ENCODE measurements at places on chromosomes 1 and 21.

DNA sequence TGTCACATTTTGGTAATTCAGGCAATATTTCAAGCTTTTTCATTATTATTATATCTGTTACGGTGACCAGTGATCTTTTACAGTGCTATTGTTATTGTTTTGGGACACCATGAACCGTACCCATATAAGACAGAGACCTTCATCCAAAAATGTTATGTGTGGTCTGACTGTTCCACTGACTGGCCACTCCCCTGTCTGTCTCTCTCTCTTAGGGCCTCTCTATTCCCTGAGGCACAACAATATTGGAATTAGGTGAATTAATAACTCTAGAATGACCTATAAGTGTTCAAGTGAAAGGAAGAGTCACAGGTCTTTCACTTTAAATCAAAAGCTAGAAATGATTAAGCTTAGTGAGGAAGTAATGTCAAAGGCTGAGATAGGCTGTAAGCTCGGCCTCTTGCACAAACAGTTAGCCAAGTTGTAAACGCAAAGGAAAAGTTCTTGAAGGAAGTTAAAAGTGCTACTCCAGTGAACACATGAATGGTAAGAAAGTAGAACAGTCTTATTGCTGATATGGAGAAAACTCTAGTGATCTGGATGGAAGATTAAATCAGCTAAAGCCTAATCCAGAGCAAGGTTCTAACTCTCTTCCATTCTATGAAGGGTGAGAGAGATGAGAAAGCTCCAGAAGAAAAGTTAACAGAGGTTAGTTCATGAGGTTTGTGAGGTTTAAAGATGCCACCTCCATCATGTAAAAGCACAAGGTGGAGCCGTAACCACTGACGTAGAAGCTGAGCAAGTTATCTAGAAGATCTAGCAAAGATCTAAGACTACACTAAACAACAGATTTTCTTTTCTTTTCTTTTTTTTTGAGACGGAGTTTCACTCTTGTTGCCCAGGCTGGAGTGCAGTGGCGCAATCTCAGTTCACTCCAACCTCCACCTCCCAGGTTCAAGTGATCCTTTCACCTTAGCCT, 19.7 kb upstream of the DIPK1A start:
- DNase-seq: peak; percentile 44

DNA sequence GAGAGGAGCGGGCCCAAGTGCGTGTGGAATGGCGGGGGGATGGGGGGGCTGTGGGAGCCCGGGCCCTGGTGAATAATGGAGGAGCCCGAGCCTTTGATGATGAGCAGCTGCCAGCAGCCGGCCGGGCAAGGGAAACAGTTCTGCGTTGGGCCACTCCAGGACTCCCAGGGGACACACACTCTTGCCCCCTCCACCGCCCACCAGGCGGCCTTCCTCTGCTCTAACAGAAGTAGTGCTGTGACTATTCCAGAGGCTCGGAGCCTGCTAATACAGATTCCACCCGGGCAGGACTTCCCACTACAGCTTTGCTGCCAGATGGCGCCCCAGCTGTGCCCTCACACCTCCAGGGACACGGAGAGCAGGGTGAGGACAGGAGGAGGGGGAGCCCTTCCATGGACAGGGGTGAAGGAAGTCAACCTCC, 48.2 kb upstream of the LRP8 start:
- no peak for DNase-seq

DNA sequence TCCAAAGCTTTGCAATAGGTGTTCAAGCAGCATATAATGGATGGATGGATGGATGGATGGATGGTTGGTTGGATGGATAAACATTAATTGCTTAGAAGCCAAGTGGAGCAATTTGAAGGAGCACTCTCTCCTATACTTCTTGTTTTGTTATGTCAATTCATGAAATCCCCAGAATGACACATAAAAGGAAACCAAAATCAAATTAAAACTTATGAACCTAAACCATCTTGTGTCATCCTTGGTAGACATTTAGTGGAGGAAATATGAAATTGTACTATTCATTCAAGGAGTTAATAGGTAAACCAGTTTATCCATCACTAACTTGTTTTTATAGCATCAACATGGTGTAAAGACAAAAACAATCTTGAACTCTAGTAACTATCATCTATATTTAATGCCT, 122.5 kb downstream of the NR5A2 start:
- DNase-seq: no peak

GRCh38 chr1:68565923-68566322, 69.0 kb upstream of the DEPDC1 start:
- DNase-seq: no peak

DNA sequence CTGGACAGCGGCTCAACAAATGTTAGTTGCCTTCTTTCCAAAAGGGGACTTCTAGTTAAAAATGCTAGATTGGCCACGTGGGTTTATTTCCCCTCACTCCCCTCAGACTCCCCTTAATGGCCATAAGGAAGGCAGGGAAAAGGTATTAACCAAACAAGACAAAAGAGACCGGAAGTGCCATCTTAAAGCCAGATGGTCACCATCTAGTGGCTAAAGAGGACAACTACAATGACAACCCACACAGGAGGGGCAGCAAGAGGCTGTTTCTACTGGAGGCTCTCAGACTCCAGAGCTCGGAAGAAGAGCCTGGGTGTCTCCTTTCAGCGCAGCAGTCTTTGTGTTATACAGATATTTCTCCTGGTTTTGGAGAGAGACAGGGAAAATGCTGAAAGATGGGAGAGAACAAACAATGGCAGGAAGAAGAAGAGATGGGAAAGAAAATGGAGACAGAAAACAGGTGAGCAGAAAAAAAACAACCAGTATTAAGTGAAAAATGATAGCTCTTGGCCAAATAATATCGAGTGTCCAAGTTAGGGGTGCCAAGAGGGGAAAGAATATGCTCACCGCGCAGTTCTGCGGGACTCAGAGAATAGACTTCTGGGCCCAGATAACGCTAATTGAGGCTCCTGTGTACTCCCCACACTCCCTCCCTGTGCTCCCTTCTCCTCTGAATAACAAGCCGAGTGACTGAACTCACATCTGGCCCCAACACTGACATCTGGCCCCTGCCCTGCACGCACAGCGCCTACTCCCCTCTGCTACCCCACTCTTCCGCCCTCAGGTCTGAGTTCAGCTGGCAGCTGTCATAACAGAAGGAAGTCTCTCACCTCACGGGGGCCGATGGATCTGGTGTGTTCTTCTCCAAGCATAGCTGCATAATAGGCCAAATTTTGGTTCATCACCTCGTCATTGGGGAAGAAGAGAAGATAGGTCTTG, 9.6 kb downstream of the P3H1 start:
- no peak for DNase-seq

- no peak for DNase-seq
Measured at GRCh38 chr1:151058692-151059091, 730 bp downstream of the CDC42SE1 start.

GRCh38 chr1:241551759-241552638, 19.8 kb downstream of the KMO start:
- DNase-seq: peak; percentile 23

GRCh38 chr1:76162254-76162653, 87.7 kb downstream of the ST6GALNAC3 start:
- DNase-seq: no peak

- no peak for DNase-seq
Measured at GRCh38 chr1:184472136-184472535, 85.3 kb downstream of the C1orf21 start.

DNA sequence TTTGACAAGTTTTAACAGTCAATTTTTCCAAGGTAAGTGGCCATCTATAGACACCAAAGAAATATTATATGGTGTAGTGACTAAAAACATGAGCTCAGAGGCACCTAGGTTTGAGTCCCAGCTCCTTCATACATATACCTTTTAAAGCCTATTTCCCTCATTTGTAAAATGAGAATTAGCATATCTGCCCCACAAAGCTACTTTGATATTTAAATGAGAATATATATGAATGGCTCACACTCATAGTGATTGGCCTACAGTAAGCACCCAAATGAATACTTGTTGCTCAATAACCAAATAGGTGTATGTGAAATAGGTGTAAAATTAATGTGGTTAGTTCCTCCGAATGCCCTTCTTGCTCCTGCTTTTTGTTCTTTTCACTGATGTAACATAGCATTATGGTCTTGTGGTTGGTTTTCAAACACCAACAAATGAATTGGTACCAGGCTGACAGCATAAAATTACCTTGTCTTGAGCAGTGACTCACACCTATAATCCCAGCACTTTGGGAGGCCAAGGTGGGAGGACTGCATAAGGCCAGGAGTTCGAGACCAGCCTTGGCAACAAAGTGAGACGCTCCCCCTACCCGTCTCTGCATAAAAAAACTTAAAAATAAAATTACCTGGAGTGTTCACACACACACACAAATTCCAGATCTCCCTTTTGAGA, 25.3 kb downstream of the CNIH4 start:
- no peak for DNase-seq

DNA sequence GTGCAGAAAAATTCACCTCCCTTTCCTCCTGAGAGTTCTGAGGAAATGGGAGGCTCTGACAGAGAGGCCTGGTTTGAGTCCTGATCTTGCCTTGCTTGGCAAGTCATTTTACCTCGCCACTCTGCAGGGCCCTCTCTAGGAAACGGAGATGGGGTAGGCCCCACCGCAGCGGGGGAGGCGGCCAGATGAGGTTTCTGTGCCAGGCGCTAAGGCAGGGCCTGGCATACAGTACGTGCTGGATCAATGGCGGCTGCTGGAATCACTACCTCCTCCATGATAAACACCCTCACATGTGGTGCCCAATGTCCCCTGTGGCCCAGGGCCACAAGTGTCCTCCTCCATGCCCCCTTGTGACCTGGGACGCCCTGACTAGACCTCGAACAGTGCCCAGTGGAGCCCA, 499 bp upstream of the PLEKHG5 start:
- no peak for DNase-seq

GRCh38 chr1:152035539-152036266, 1.1 kb downstream of the S100A11 start:
- DNase-seq: peak; percentile 43

DNA sequence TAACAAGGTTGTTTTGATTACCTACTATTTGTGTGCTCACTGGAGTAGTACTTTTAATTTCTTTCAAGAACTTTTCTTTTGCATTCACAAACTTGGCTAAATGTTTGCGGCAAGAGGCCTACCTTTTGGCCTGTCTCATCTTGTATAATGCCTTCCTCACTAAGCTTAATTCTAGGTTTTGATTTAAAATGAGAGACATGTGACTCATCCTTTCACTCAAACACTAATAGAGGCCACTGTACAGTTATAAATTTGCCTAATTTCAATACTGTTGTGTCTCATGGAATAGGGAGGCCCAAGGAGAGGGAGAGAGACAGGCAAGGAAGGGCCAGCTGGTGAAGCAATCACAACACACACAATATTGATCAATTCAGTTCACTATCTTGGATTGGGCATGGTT, 66.1 kb downstream of the ZNF644 start:
- DNase-seq: no peak

- no peak for DNase-seq
Measured at GRCh38 chr1:204176049-204176448, 9.9 kb upstream of the REN start.

GRCh38 chr1:27566462-27567145, 37.3 kb downstream of the AHDC1 start:
- no peak for DNase-seq

DNA sequence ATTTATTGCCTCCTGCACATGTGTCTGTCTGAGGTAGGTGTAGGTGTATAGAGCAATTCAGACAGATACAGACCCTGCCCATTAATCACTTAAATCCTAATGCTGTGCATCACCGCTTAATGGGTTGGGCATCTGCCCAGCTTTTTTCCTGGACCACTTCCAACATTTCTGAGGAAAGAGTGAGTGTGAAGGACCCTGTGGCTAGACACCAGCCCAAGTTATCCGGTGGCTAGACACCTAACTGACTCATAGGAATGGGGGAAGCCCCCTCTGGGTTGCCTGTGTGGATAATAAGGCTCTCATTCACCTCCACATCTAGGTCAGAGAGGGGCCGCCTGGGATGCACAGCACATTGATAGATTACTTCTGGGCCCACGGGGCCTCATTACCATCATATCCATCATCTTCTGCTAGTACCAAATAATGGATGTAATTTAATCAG, 121.1 kb upstream of the RAVER2 start:
- DNase-seq: no peak

DNA sequence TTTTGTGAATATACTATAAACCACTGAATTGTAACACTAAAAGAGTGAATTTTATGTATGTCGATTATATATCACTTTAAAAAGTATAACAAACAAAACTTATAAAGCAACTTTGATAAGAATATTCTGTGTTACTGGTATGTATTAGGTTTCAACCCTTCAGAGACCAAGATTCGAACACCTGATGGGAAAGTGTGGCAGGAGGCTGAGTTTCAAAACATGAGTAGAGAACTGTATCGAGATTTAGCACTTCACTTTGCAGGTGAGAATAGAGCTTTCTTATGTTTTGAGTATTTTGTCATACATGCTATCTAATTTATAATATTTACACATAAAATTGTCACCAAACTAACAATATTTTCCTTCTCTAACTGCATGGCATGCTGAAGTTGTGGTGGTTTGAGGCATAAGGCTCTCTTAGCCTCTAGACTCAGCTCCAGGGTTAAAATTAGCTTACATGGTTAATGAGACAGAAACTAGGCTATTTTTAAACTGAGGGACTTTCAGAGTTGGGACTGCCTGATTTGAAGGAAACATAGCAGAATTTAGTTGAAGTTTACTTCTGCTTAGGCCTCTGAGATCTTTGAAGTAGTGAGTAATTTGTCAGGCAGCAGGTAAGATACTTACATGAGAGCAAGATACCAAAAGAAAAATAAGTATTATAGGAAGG, 48.6 kb downstream of the CEP350 start:
- no peak for DNase-seq

- DNase-seq: no peak
Measured at GRCh38 chr1:206782448-206782847, 10.2 kb upstream of the IL10 start.

GRCh38 chr1:179369751-179370341, 4.1 kb downstream of the AXDND1 start:
- DNase-seq: peak; percentile 18

GRCh38 chr1:159867664-159868026, 5.2 kb upstream of the VSIG8 start:
- DNase-seq: no peak

- DNase-seq: no peak
Measured at GRCh38 chr1:29312469-29313461, 76.4 kb downstream of the PTPRU start.

GRCh38 chr1:4124631-4125145, 224.6 kb upstream of the C1orf174 start:
- DNase-seq: no peak

- no peak for DNase-seq
Measured at GRCh38 chr1:43945674-43946235, 995 bp upstream of the IPO13 start.

- DNase-seq: no peak
Measured at GRCh38 chr21:30211071-30211470, 4.8 kb downstream of the CLDN8 start.

GRCh38 chr1:181630398-181630797, 147.1 kb downstream of the CACNA1E start:
- no peak for DNase-seq

GRCh38 chr1:18200918-18201317, 93.3 kb downstream of the IGSF21 start:
- no peak for DNase-seq

GRCh38 chr21:21898801-21899200, 900.6 kb downstream of the NCAM2 start:
- DNase-seq: no peak

- no peak for DNase-seq
Measured at GRCh38 chr1:200776949-200777348, 38.3 kb downstream of the CAMSAP2 start.

GRCh38 chr1:210347112-210347511, 18.4 kb downstream of the HHAT start:
- DNase-seq: no peak

- no peak for DNase-seq
Measured at GRCh38 chr1:226366290-226366689, 41.6 kb downstream of the PARP1 start.

- no peak for DNase-seq
Measured at GRCh38 chr1:107415241-107415640, 274.4 kb downstream of the NTNG1 start.

GRCh38 chr1:21027805-21028204, 148.9 kb downstream of the EIF4G3 start:
- no peak for DNase-seq

Measured in T-cell (primary cell).